Stimulated activated CD4-positive, alpha-beta T cell treated with anti-CD3 and anti-CD28 coated beads, Interleukin-1b, Interleukin-23, amount 100 ng/mL, for 1 hour (primary cell): ENCODE measurements at places on chromosomes 4 and X.

DNA sequence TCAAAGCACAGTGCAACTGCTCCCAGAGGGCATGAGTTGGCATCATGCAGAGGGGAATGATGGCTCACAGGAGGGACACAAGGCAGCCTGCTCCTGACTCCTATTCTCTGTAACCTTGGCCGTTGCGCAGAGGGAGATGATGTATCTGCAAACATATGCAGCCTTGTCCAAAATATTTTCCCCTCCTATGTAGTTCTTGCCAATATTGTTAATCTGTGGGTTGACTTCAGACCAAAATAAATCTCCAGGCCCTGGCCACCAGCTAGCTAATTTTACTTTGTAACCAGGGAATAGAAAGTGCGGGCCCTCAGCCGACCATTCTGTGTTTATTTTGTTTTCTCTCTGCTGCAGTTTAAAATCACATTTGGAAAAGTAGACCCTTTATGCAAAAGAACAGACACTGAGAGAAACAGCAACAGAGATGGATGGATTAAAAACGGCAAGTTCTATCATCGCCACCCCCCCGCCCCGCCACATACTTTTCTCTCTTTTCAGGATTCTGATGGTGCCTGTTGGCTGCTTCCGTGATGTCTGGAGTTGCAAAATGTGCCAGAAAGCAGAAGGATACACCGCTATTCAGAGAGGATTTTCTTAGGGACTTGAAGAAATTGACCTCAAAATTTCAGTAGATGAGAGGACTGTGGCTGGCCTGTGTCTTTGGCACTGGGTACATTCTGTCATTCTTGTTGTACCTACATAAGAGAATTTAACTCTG, 185.3 kb upstream of the BCOR start:
- DNase-seq = no peak

DNA sequence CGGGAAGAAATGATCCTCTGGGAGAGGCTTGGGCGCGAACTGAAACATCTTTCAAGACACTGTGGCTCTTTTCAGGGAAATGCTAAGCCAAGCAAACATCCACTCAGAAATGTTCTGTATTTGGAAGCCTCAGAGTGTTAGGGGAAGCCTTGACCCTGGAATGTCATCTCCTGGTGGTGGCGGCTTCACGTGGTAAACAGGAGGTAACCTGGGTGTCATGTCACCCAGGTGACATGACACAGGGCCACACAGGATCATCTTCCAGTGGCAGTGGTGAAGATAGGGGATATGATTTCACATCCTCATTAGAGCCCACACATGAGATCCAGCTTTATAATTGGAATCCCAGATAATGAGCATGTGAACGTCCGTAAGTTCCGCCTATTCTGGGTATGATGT, 140.0 kb downstream of the TBL1X start:
- DNase-seq = no peak

DNA sequence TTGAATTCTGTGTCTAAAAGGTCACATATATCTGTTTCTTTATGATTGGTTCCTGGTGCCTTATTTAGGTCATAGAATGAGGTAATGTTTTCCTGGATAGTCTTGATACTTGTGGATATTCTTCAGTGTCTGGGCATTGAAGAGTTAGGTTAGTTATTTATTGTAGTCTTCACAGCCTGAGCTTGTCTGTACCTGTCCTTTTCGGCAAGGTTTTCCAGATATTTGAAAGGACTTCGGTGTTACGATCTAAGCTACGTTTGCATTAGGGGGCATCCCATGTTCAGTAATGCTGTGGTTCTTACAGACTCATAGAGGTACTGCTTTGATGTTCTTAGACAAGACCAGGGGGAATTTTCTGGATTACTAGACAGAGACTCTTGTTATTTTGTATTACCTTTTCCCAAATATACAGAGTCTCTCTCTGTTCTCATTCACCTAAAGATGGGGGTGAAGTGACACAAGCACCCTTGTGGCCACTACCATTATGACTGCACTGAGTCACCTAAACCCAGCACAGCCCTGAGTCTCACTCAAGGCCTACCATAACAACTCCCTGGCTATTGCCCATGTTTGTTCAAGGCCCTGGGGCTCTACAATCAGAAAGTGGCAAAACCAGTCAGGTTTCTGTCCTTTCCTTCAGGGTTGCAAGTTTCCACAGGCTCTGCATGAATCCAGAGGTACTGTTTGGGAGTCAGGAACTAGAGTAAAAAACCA, 30.1 kb upstream of the CYSLTR1 start:
- DNase-seq = no peak

DNA sequence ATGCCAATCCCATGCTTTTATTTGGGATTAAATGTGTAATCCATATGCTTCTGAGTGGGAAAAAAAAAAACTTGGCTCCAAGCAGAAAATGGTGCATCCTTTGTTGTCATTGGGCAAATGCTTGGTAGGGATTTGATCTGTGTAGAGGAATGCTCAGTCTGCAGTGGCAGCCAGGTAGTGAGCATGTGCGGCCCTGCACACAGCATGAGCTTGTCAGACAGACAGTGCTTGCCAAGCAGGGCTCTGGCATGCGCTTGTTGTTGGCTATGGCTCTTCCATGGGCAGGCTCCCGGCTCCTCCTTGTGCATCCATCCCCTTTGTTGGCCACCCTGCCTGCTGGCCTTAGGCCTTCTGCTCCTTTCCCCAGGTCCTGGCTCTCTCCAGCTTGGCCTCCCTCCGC, 130.3 kb downstream of the GPR143 start:
- DNase-seq = no peak

DNA sequence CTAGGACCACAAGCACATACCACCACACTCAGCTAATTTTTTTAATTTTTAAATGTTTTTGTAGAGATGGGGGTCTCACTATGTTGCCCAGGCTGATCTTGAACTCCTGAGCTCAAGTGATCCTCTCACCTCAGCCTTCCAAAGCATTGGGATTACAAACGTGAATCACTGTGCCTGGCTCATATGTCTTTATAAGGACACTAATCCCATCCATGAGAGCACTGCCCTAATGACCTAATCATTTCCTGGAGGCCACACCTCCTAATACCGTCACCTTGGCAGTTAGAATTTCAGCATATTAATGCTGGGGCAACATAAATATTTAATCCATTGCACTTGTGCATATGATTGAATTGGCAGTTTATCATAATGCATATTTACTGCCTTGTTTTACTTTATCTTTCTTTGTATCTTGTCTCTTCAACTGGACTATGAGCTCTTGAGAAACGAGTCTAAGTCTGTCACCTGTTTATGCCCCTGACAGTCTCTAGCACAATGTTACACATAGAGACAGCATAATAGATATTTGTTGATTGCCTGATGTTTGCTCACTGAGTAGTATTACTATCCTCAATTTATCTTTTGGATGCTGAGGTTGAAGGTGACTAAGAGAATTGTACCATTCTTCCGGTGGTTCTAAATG, 172.0 kb downstream of the AASDH start:
- no peak for DNase-seq

- DNase-seq = no peak
Measured at GRCh38 chr4:155539746-155540145, 126.9 kb upstream of the GUCY1A1 start.

DNA sequence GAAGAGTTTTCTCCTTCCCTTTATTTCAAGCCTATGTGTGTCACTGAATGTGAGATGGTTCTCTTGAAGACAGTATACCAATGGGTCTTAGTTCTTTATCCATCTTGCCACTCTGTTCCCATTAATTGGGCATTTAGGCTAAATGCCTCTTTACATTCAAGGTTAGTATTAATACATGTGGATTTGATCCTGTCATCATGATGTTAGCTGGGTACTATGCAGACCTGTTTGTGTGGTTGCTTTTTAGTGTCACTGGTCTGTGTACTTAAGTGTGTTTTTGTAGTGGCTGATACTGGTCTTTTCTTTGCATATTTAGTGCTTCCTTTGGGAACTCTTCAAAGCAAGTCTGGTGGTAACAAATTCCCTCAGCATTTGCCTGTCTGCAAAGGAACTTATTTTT, 23.4 kb upstream of the WDR17 start:
- DNase-seq = no peak

- no peak for DNase-seq
Measured at GRCh38 chrX:104173841-104174240, 7.6 kb downstream of the FAM199X start.

DNA sequence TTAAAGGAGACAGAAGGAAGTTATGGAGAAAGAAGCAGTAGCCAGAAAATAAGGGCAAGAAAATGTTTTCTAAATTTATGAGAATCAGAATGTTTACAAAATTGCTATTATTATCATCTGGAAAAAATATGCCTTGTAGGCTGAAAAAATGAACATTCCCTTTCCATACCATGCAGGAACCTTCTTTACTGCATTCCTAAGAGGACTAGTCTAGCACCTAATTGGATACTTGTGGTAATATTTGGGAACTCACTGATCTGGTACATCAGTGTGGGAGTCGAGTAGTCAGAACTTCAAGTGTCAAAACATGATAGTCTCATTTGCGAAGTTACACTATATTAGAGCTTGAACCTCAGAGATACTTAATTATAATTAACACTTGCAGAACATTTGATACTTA, 51.9 kb downstream of the TET2 start:
- DNase-seq = no peak
